ENCODE measurements at places on chromosomes 4 and X. TPM values are rescaled to one million over a fixed set of nuclear protein-coding genes. Genes with fewer than 3 reads are reported as not detected.

DNA sequence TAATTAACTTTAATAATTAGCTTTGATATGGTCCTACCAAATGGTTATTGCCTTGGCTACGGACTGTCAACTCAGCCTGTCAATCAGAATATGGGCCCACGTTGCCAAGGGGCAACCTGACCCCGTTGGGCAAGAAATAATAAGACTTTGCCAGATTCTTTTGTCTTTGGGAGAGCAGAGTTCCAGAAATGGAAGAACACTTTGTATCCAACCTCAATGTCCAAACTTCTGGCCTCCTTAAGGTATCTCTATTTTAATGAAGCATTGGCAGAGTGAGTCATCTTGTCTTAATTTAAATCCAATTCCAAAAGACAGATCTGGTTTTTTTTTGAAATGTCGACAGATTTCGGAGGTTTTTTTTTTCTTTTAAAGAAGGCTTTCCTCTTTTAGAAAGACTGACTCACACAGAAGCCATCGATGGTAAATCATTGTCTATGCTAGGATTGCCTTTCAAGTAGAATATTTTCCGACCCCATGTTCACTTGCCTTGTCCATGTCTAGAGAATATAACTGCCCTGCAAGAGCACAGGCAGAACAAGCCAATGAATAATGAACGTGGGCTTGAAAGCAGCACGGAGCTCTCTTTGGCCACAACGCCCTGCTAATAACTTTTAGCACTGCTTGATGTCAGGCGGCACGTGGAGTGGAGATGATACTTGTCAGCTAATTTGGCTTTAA is 190.3 kb upstream of the GATB start:
- DNase-seq = no peak

DNA sequence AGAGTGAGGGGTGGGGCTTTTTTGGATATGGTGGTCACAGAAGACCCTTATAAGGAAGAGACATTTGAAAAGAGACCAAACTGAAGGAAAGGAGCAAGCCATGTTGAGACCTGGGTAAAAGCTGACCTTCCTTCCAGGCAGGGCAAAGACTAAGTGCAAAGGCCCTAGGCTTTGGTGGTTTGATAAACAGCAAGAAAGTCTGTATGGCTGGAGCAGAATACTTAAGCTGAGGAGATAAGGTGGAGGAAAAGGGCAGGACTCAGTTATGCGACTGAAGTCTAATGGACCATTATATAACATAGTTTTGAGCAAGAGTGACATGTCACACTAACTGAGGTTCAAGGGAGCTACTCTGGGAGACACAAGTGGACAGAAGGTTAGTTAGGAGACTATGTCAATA is 20.0 kb downstream of the SH3RF1 start:
- no peak for DNase-seq

DNA sequence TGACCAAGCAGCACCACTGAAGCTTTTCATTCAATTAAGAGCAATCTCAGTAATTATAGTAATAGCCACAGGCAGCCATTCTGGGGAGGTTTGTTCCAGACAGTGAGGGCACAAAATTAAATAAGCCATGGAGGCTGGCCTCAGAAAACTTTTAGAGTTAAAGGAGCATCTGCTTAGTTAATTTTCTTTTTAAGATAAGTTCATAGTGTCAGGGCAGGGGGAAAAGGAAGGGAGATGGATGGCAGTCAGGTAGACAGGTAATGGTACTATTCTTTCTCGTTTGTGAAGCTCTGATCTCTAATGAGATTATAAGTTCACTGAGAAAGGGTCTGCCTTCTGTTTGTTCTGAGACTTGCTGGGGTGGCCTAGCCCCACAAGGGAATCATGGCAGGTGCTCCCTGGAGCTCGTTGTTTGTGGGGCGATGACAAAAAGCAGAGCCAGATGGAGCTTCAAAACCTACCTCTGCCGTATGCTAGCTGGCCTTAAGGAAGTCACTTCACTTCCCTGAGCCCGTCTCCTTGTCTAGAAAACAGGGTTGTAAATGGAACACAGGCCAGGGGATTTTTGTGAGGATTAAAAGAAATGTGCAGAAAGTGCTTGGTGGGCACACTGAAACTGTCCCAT is 44.6 kb upstream of the FGFBP2 start:
- DNase-seq = no peak

DNA sequence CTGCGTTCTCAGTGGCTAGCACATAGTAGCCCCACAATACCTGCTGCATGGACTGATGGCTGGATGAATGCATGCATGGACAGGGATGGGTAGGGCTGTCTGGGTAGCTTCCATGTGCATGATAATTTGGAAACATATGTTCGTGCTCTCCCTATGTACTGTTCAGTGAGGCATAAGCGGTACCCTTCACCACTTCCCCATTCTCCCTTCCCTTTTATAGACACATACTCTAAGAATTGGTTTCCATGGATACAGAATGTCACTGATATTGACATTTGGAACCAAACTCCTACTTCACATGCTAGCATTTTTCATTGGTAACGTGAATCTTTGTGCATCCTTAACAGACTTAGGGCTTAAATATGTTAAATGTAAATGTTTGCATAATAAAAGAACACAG is 20.4 kb downstream of the USP46 start:
- DNase-seq = no peak

- no peak for DNase-seq
Observed at GRCh38 chr4:3337811-3338210, 45.0 kb downstream of the RGS12 start.

DNA sequence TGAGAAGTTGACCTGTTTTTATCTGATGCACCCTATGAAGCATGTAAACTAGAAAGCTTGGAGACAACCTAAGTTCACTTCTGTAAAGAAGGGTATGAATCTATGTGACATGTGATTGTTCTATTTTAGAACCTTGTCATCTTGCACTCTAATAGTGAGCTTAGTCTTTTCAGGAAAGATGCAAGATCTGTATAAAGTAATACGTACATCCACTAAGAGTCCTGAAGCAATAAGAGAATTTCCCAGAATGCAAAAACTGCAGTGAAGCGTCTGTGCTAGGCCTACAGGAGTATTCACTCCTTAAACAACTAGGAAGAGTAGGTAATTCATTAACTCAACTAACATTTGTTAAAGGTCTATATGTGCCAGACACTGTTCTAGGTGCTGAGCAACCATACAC is 23.3 kb upstream of the NDP start:
- DNase-seq = no peak

DNA sequence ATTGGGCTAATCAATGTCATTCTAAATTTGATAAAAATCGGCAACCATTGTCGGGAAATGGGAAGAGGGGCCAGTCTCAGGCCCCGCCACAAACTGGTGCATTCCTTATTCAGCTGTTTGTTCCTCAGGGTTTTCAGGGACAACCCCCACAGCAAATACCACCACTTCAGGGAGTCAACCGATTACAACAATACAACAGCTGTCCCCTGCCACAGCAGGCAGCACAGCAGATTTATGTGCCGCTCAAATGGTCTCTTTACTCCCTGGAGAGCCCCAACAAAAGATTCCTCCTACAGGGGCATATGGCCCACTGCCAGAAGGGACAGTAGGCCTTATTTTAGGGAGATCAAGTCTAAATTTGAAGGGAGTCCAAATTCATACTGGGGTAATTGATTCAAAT is 61.8 kb downstream of the ZNF732 start:
- no peak for DNase-seq

GRCh38 chrX:132710656-132711155 is 221.9 kb upstream of the MBNL3 start:
- no peak for DNase-seq

DNA sequence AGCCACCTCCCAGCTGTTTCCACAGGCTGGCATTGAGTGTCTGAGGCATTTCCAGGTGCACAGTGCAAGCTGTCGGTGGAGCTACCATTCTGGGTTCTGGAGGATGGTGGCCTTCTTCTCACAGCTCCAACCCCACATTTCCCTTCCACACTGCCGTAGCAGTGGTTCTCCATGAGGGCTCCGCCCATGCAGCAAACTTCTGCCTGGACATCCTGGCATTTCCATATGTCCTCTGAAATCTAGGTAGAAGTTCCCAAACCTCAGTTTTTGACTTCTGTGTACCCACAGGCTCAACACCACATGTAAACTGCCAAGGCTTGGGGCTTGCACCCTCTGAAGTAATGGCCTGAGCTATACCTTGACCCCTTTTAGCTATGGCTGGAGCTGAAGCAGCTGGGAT is 10.3 kb upstream of the FRMPD4 start:
- DNase-seq = no peak

DNA sequence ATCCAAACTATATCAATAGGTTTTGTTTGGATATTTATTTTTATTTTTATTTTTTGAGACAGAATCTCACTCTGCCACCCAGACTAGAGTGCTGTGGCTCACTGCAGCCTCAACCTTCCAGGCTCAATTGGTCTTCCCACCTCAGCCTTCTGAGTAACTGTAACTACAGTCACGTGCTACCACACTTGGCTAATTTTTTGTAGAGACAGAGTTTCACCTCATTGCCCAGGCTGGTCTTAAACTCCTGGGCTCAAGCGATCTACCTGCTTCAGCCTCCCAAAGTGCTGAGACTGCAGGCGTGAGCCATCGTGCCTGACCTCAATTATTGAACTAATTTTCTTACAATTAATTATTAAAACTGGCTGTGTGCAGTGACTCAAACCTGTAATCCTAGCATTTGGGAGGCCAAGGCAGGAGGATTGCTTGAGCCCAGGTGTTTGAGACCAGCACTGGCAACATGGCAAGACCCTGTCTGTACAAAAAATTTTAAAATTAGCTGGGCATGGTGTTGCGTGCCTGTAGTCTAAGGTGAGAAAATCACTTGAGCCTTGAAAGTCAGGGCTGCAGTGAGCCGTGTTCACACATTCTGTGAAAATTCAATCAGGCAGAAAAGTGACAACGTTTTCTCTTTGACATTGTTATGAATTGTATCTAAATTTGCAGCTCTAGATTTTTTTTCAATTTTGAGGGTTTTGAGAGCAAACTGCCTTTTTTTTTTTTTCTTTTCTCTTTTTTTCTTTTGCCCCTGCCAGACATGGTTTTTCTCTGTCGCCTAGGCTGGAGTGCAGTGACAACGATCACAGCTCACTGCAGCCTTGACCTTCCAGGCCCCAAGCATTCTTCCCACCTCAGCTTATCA is 66.0 kb downstream of the UBE2K start:
- DNase-seq = no peak

- peak; percentile 28 for DNase-seq
Observed at GRCh38 chrX:46649421-46650260, 76.1 kb downstream of the CHST7 start.

- DNase-seq = peak; percentile 59
Observed at GRCh38 chr4:1047106-1047975, 35.9 kb downstream of the FGFRL1 start.

GRCh38 chrX:13741695-13742094 is 7.1 kb downstream of the OFD1 start:
- no peak for DNase-seq

DNA sequence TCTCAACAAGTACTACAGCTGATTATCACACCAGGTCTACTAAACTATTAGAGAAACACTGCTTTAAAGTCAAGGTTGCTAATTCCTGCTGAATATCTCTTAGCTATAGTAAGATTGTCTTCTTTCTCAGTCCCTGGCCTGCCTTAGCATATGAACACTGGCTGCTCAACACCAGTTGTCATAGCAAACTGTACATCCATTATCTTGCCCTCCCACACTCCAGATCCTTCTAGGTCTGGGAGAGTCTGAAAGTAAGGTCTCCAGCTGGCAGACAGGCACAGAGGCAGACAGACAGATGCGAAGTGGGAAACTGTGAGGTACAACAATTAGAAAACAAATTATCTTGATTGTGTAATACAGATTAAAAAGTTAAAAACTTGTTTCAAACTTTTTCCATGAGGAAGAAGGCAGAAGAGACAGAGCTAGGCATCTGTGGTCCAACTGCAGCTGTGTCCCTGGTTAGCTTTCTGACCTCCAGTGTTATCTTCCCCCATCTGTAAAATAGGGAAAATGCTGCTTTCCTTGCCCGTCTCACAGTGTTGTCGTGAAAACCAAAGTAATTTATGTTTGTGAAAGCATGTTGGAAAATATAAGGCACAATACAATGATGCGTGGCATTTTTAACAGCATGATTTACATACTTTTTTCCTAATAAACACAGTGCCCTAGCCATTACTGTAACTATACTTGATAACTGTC is 133.8 kb downstream of the KLHL13 start:
- DNase-seq = peak; percentile 25

GRCh38 chrX:10310511-10310910 is 153.7 kb downstream of the CLCN4 start:
- DNase-seq = peak; percentile 10

DNA sequence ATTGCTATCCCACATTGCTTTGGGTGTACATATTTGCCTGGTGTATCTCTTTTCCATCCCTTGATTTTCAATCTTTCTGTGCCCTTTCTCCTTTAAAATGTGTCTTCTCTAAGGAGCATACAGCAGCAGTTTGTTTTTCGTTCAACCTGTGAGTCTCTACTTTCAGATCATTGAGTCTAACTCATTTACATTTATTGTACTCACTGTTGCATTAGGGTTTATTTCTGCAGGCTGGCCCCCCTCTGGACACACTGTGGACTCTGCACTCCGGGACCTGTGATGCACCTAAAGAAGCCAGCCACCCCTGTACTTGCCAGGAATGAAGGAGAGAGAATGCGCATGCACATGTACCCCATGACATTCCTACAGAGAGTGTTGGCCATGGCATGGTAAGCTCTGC is 93.0 kb downstream of the FAM53A start:
- DNase-seq = no peak

GRCh38 chrX:136198010-136198409 is 50.7 kb downstream of the FHL1 start:
- no peak for DNase-seq

DNA sequence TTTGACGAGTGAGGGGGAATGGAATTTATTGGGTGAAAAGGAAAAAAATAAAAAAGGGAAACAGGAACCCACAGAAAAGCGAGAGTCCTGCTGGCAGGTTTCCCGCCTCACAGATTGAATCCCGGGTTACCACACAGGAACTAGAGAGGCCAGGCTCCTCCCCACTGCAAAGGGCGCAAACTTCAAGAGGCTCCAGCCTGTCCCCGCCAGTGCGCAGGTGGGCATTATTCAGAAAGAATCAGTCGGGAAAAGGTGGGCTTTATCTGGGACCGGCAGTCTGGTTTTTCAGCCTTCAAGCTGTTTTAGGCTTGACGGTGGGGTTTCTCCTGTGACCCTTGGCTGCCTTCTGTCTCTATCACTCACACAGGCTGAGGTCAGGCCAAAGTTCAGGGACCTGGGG is 1496.8 kb downstream of the RPA4 start:
- DNase-seq = no peak

- no peak for DNase-seq
Observed at GRCh38 chrX:2220296-2220695, 280.5 kb downstream of the DHRSX start.

Gene SSX4B
- total RNA-seq = not detected

Gene SSX2B
- not detected for total RNA-seq

Gene CCDC110
- 4.6 TPM for total RNA-seq

Gene HAND2
- total RNA-seq = 234 TPM

Gene MAPK10
- 51.8 TPM for total RNA-seq

Gene ERVMER34-1
- 3.0 TPM for total RNA-seq

Gene TCEAL6
- not detected for total RNA-seq

Gene UCP1
- not detected for total RNA-seq

Gene CT45A3
- not detected for total RNA-seq

Gene TRIM75
- total RNA-seq = not detected

Gene SPANXA2
- total RNA-seq = not detected

Gene TLR1
- 5.3 TPM for total RNA-seq
